Glutamatergic neuron (in vitro differentiated cells): ENCODE measurements at places on chromosomes 5 and 9. TPM values are rescaled to one million over a fixed set of nuclear protein-coding genes. Genes with fewer than 3 reads are reported as not detected.

Gene TOR2A
- total RNA-seq, result 27.5 TPM

Gene PCDHGC4
- 6.7 TPM for total RNA-seq

Gene SLC34A3
- total RNA-seq, result not detected

Gene CFAP157
- 0.61 TPM for total RNA-seq

GRCh38 chr9:101902051-101902450 lies 163.6 kb upstream of the GRIN3A start:
- no peak for DNase-seq

GRCh38 chr9:31275419-31275818 lies 1109.0 kb upstream of the ACO1 start:
- DNase-seq, result no peak

GRCh38 chr5:179816401-179816795 lies 4.3 kb upstream of the SQSTM1 start:
- no peak for DNase-seq

DNA sequence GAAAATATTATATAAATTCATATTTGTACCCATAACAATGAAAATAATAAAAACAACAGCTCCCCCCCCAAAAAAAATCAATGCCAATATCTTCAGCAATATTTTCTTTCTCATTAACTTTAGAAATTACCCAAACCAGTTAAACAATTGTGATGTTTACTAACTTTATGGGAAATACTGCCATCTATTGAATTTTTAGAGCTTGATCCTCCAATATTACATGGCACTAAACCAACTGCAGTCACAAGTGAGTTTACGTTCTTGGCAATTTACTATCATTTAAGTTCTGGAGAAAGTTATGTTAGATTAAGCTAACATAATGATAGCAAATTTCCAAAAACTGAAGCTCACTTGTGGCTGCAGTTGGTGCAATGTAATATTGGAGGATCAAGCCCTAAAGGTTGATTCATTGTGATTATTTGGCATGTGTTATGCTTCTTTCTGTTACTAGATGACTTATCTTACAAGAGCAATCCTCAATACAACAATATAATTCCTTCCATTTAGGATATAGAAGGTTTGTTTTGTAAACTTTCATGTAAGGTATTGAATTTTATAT lies 379.5 kb downstream of the CDH18 start:
- DNase-seq, result no peak
